ENCODE measurements at places on chromosomes 7 and 10.

- DNase-seq: no peak
Observed at GRCh38 chr10:87880336-87880735, 16.9 kb downstream of the PTEN start.

DNA sequence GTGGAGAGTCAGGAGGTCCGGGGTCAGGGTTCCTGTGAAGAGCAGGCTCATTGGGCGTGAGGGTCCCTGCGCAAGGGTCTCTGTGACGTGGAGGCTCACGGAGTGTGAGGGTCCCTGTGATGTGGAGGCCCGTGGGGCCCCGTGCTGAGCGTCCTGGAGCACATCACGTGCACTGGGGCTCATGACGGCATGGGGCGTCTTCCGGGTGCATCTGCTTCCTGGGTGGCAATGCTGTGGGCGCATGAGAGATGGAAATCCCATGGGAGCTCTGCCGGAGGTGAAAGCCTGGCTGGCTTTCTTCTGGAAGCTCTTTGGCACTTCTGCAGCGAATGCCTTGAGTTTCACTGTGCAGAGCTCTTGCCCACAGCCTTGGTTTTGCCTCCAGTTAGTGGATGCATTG lies 71.4 kb downstream of the WDR37 start:
- DNase-seq: peak; percentile 27

DNA sequence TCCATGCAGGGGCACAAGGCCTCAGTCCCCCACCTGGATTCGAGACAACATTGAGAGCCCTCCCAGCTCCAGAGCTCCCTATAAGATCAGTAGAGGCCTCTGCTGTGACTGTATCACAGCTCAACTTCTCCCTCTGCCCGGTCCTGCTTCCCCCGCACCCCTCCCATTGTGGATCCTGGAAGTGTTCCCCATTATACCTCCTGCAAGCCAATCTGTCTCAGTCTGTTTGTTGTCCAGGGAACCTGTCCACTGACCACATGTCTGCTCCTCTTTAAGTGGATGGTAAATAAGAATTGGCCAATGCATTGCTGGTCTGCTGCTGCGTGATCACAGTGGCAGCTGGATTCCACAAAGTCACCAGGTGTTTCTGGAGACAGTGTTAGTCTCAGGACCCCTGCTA lies 259.7 kb upstream of the HABP2 start:
- no peak for DNase-seq

- no peak for DNase-seq
Observed at GRCh38 chr10:88598055-88598454, 11.5 kb downstream of the LIPJ start.

- no peak for DNase-seq
Observed at GRCh38 chr10:78777867-78778266, 290.9 kb upstream of the ZMIZ1 start.

DNA sequence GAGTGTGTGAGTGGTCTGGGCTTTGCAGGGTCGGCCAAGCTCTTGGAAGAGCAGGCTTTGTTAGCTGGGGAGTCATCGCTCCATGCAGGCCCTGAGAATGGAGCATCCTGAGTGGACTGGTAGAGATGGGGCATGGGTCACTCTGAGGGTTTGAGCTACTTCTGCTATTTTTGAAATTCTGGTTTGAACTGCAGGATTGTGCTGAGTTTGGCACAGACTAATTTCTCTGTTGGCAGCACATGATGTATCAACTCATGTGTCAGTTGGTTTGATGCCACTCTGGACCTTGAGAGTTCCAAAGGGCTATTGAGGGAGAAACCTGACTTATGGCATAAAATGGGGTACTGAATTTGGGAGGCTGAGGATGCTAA lies 56.3 kb downstream of the LRMDA start:
- DNase-seq: no peak

Measured in liver (tissue), 10 donors.